ENCODE measurements at places on chromosomes 6 and 20.

GRCh38 chr6:1393641-1394283, 4.4 kb downstream of the FOXF2 start:
- DNase-seq: no peak

GRCh38 chr6:18752278-18753068, 365.3 kb downstream of the RNF144B start:
- no peak for DNase-seq

DNA sequence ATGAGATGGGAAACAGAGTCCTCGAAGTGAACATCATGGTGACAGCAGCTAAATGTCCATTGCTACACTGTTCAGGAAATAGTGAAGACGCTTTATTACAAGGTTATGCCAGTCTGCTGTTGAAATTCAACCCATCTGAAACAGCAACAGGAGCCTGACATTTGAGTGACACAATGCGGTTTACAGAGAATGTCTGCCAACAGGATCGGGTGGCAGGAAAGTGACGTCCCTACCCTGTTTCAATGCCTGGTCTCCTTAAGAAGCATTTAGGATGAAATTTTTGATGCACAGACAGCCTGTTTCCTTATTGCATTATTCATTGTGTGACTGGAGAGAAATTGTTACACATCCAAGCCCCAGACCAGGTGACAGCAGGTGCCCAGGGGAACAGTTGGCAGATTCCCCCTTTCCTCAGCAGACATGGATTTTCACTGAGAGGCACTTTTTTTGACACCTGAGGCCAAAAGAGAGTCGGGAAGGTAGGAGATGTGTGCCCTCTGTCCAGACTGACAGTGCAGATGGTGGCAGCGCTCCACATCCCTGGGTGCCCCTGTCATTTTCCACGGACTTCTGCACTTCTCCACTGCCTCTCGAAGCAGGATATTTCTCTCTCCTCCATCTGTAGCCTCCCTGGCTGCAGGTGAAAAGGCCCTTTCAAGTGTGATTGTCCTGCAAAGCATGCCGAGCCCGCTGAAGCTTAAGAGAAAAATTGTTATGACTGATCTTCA, 87.9 kb downstream of the BFSP1 start:
- DNase-seq: no peak

DNA sequence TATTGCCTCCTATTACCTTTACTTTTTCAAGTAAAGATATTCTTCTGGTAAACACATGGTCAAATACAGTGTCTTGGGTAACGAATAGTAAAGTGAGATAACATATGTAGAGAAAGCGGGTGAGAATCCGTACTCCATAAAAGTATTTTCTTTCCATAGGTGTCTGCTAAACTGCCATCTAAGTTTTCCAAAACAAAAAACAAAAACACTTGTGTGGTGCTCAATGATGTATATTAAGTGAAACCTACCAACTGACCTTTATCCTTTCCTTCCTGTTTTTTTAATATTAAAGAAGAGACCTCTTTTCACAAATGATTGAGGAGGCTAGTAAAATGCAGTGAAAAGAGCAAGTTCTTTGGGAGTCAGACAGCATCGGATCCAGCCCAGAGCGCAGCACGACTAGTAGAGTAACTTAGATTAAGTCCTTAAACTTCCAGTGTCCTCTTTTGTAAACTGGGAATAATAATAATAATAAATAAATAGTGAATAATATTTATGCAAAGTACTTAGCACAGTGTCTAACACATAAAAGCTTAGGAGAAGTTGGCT, 437 bp upstream of the CDKAL1 start:
- no peak for DNase-seq

DNA sequence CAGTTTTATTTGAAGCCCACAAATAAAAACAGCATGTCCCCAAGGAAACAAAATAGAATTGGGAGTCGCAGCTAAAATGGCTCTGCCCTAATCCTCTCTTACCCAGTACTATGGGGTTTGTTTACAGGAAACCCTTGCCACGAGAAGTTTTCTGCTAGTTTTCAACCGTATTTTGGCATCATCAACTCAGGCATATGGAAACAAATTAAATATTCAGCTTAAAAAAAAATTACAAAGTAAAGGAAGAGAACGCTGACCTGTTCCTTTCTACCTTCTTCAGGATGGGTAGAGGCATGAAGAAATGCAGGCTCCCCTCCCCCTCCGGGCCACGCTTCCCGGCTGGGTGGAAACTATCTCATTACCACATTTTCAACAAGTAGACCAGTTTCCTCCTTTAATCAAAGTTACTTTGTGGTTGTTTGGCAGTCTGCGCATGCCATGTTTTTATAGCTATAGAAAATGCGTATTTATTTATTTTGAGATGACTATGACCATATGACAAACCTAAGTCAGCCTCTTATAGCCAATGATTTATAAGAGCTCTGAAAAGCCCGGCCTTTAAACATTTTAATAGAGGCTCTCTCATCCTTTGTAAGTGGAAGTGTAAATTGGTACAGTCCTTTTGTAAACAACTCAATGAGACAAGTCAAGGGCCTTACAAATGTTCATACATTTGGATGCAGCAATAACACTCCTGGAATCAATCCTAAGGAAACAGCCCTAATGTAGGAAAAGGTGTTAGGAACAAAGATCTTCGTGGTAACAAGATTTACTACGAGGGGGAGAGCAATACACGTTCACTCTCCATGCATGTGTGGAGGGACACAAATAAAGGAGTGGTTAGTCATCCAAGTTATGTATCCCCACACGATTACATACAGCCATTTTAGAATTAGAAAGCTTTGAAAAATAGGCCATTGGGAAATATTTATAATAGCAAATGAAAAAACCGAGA, 16.1 kb upstream of the ZNF217 start:
- peak; percentile 30 for DNase-seq

DNA sequence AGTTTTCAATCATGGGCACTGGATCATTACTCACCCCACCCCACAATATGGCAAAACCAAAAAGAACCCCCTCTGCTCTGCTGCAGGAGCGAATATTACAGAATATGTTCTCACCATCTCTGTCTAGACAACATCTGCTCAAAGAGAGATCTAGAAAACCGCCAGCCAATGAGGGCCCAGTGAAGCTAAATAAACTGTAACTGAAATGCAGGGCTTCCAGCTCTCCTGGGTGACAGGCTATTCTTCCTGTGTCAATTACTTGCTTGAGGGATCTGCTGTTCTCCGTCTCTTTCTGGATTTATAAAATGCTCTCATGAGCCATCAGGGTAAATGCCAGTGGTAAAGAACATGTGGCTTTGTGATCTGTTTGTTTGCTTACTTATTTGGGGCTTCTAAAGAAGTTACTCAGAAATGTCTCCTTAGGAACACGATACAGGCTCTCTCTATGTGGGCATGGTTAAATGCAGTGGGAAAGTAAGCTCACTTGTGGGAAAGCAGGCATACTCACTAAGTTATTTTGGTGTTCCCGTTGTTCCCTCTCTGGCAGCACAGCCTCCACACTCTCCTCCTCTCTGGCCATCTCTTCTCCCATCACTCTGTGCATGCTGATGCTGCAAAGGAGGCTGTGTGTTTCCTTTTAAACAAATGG, 44.8 kb downstream of the TTI1 start:
- no peak for DNase-seq

DNA sequence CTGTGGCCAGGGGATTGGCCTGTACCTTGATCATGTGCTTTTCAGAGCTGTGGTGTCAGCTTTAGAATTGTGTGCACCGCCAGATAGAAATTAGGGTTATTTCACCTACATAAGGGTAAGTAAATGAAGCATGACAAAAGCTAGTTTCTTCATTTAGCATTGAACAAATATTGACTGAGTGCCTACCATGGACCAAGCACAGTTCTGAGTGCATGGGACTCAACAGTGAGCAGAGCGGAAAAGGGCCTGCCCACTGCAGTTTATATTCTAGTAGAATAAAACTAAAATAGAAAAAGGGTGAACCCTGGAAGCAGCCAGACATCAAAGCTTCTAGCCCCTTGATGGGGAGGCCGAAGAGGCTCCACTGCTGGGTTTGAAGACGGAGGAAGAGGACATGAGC, 25.6 kb downstream of the ECT2L start:
- DNase-seq: no peak

- peak; percentile 80 for DNase-seq
These were observed 2.8 kb upstream of the FANCE start for GRCh38 chr6:35449287-35449881.

GRCh38 chr6:149014631-149015534, 268.1 kb downstream of the UST start:
- no peak for DNase-seq

- DNase-seq: no peak
These were observed 884 bp upstream of the CUTA start for GRCh38 chr6:33418690-33419291.

DNA sequence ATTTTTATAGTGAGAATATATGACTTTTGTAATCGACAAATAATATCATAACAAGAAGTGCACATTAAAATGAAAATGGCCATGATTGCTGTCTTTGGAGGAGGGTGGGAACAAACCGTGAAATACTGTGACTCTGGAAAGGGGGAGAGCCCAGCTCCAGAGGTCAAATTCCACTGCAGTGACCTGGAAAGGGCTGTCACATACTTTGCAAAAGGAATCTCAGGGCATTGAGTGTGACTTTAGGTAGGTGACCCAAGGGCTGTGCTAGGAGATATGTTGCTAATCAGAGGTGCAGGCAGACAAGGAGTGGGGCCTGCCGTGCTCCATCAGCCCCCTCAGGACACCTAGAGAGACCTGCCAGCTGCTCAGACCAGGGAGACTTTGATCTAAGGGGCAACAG, 28.1 kb upstream of the BMP7 start:
- no peak for DNase-seq

GRCh38 chr20:3473944-3474343, 3.1 kb downstream of the ATRN start:
- DNase-seq: no peak

DNA sequence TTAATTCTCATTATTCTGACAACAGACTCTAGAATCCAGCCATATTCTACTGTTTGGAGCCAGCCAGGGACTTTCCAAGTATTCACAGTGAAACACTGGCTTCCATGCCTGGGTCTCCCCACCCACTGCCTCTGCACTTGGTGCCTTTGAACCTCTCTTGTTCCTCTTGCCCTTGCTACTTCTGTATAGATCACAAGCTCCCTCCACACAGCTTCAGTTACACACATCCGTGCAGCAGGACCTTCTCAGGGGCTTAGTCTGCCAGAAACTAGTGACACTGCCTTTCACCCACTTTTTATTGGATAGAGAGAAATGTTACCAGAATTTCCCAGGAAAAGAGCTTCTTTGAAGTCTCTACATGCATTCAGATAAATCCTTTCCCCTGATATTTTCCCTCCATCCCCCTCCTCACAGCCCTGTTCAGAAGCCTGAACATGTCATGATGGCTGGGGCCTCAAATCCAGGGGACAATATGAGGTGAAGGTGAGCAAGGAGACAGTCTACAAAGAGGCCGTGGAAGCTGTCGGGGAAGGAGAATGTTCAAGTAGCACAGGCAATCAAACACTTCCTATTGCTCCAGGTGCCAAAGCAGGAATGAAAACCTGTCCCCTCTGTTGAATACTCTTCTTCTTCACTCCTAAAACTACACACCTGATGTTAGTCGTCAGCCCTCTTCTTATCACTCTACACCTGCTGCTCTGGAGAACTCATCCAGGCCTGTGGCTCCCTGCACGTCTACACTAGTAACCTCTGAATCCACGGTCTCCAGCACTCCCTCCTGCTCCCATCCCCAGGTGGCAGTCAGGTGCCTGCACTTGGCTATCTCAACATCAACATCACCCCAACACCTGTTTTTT, 20.2 kb upstream of the HLA-DOA start:
- peak; percentile 83 for DNase-seq

GRCh38 chr6:43914272-43915147, 144.5 kb downstream of the VEGFA start:
- no peak for DNase-seq

DNA sequence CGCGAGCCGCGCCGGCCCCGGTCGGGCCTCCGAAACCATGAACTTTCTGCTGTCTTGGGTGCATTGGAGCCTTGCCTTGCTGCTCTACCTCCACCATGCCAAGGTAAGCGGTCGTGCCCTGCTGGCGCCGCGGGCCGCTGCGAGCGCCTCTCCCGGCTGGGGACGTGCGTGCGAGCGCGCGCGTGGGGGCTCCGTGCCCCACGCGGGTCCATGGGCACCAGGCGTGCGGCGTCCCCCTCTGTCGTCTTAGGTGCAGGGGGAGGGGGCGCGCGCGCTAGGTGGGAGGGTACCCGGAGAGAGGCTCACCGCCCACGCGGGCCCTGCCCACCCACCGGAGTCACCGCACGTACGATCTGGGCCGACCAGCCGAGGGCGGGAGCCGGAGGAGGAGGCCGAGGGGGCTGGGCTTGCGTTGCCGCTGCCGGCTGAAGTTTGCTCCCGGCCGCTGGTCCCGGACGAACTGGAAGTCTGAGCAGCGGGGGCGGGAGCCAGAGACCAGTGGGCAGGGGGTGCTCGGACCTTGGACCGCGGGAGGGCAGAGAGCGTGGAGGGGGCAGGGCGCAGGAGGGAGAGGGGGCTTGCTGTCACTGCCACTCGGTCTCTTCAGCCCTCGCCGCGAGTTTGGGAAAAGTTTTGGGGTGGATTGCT, 1.3 kb downstream of the VEGFA start:
- peak; percentile 37 for DNase-seq

DNA sequence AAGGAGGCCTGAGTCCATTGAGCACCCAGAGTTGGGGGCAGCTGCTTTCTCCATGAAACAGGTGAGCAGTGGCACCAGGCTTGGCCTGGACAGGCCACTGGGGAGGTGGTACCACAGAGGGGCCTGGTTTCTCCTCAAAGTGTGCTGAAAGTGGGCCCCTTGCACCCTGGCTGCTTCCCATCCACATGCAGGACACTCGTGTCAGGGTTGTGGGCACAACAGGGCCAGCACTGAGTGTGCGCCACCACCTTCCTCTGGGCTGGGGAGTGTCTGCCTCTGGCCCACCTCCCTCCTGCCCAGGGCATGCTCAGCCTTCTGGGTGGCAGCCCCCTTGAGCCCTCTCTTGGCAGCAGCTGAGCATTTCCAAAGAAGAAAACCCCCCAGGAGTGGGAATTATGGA, 5.2 kb upstream of the SLC22A1 start:
- no peak for DNase-seq

GRCh38 chr20:59937150-59937549, 3.0 kb downstream of the PPP1R3D start:
- DNase-seq: no peak

GRCh38 chr6:105810105-105810921, 275.8 kb upstream of the PRDM1 start:
- peak; percentile 29 for DNase-seq

DNA sequence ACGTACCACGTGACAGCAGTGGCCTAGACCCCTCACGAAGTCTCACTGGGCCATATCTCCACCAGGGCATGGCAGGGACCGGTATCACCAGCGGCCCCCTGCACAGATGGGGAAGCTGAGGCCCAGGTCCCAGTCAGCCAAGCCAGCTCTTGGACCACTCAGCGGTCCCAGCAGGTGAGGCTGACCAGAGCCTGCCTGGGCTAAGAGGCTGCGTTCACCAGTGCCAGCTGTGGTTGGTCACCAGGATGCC, 2.6 kb upstream of the MRGBP start:
- no peak for DNase-seq

GRCh38 chr6:17957086-17957485, 30.3 kb downstream of the KIF13A start:
- DNase-seq: no peak

GRCh38 chr6:112183271-112183671, 71.1 kb downstream of the LAMA4 start:
- DNase-seq: no peak

GRCh38 chr6:11917951-11918738, 94.0 kb upstream of the HIVEP1 start:
- DNase-seq: no peak
